ENCODE measurements at places on chromosomes 12 and 14. TPM values are rescaled to one million over a fixed set of nuclear protein-coding genes. Genes with fewer than 3 reads are reported as not detected.

KRT77 gene
- not detected for total RNA-seq

MANSC4 gene
- total RNA-seq: not detected

ZNF605 gene
- total RNA-seq: 16.1 TPM

NPFF gene
- total RNA-seq: not detected

STX2 gene
- 34.9 TPM for total RNA-seq

TMEM116 gene
- 9.4 TPM for total RNA-seq

KCNMB4 gene
- 1.6 TPM for total RNA-seq

MYH6 gene
- not detected for total RNA-seq

JAG2 gene
- 4.0 TPM for total RNA-seq

FLVCR2 gene
- total RNA-seq: 0.69 TPM

SYNDIG1L gene
- total RNA-seq: under 0.01 TPM

AQP6 gene
- 0.20 TPM for total RNA-seq

RNASE2 gene
- not detected for total RNA-seq

KLRC3 gene
- not detected for total RNA-seq

PMEL gene
- total RNA-seq: 0.65 TPM

SERPINA9 gene
- total RNA-seq: not detected

TBX3 gene
- total RNA-seq: 4.6 TPM

TCL1B gene
- total RNA-seq: not detected

RTL1 gene
- not detected for total RNA-seq

TAS2R10 gene
- total RNA-seq: 1.2 TPM

FSCB gene
- not detected for total RNA-seq

CMA1 gene
- total RNA-seq: not detected

LHX5 gene
- total RNA-seq: not detected

MIA2 gene
- 12.0 TPM for total RNA-seq

MYO1A gene
- 0.53 TPM for total RNA-seq

RNASE3 gene
- total RNA-seq: not detected

KRT2 gene
- total RNA-seq: not detected

DERA gene
- 29.1 TPM for total RNA-seq

SELPLG gene
- total RNA-seq: 2.7 TPM

CHGA gene
- total RNA-seq: not detected

RAD51AP1 gene
- total RNA-seq: 5.2 TPM

PAPOLA gene
- 122 TPM for total RNA-seq

DYRK2 gene
- total RNA-seq: 57.7 TPM

BTBD6 gene
- 73.1 TPM for total RNA-seq

SDR9C7 gene
- not detected for total RNA-seq

PLD4 gene
- 0.07 TPM for total RNA-seq

FGF6 gene
- not detected for total RNA-seq

SOCS2 gene
- 46.5 TPM for total RNA-seq

TAS2R42 gene
- total RNA-seq: not detected

SRRM4 gene
- total RNA-seq: not detected

OTUB2 gene
- 1.8 TPM for total RNA-seq

ZC3H10 gene
- 5.3 TPM for total RNA-seq

CLEC9A gene
- not detected for total RNA-seq

SLCO1A2 gene
- total RNA-seq: not detected

Measured in smooth muscle cell of the pulmonary artery (primary cell).